ENCODE measurements at places on chromosomes 1 and 21. TPM values are rescaled to one million over a fixed set of nuclear protein-coding genes. Genes with fewer than 3 reads are reported as not detected.

The FBLIM1 gene
- 3.1 TPM for total RNA-seq

The IGSF3 gene
- total RNA-seq: 34.2 TPM

The KIF2C gene
- 99.1 TPM for total RNA-seq

The NKAIN1 gene
- total RNA-seq: 1.4 TPM

The NR1I3 gene
- total RNA-seq: not detected

The AGBL4 gene
- total RNA-seq: 0.61 TPM

The AMY1C gene
- total RNA-seq: not detected

The SELP gene
- total RNA-seq: not detected

The VHLL gene
- 0.19 TPM for total RNA-seq

The ENO1 gene
- 3,008 TPM for total RNA-seq

The PPIE gene
- 64.2 TPM for total RNA-seq

The WNT3A gene
- total RNA-seq: not detected

The NOS1AP gene
- 4.1 TPM for total RNA-seq

The LIN28A gene
- not detected for total RNA-seq

The ABCA4 gene
- total RNA-seq: not detected

The OR6K3 gene
- not detected for total RNA-seq

The C1orf87 gene
- not detected for total RNA-seq

The PLPPR5 gene
- 0.15 TPM for total RNA-seq

The SH3BGR gene
- total RNA-seq: 13.8 TPM

The GUCA2A gene
- not detected for total RNA-seq

The LYSMD1 gene
- total RNA-seq: 15.1 TPM

The CRNN gene
- total RNA-seq: not detected

The KRTAP6-1 gene
- not detected for total RNA-seq

The HAO2 gene
- not detected for total RNA-seq

The LCE1E gene
- not detected for total RNA-seq

The PDZK1 gene
- total RNA-seq: 0.49 TPM

The NEXN gene
- total RNA-seq: 2.5 TPM

The KIAA1614 gene
- 0.15 TPM for total RNA-seq

The PTGER3 gene
- not detected for total RNA-seq

The ANKRD34A gene
- total RNA-seq: 2.0 TPM

The OR2W3 gene
- total RNA-seq: 0.45 TPM

The VAMP3 gene
- total RNA-seq: 49.6 TPM

The FAM43B gene
- not detected for total RNA-seq

The RXRG gene
- total RNA-seq: 7.2 TPM

The PCP4L1 gene
- not detected for total RNA-seq

The SERINC2 gene
- 22.6 TPM for total RNA-seq

The SH2D1B gene
- total RNA-seq: 3.0 TPM

The PLEKHN1 gene
- 4.1 TPM for total RNA-seq

The IL19 gene
- total RNA-seq: not detected

All from A375 (cell line).